ENCODE measurements at places on chromosomes 11 and 22. TPM values are rescaled to one million over a fixed set of nuclear protein-coding genes. Genes with fewer than 3 reads are reported as not detected.

The C11orf52 gene
- total RNA-seq: 0.23 TPM

The PDGFD gene
- 3.2 TPM for total RNA-seq

The ZW10 gene
- 19.0 TPM for total RNA-seq

The LRRC74B gene
- not detected for total RNA-seq

The MRGPRX2 gene
- not detected for total RNA-seq

The SOX6 gene
- total RNA-seq: 2.5 TPM

The PIH1D2 gene
- total RNA-seq: 0.66 TPM

Measured in smooth muscle cell of the pulmonary artery (primary cell).